ENCODE measurements at places on chromosomes 5 and 9.

- no peak for DNase-seq
Observed at GRCh38 chr5:107359916-107360234, 310.9 kb downstream of the EFNA5 start.

DNA sequence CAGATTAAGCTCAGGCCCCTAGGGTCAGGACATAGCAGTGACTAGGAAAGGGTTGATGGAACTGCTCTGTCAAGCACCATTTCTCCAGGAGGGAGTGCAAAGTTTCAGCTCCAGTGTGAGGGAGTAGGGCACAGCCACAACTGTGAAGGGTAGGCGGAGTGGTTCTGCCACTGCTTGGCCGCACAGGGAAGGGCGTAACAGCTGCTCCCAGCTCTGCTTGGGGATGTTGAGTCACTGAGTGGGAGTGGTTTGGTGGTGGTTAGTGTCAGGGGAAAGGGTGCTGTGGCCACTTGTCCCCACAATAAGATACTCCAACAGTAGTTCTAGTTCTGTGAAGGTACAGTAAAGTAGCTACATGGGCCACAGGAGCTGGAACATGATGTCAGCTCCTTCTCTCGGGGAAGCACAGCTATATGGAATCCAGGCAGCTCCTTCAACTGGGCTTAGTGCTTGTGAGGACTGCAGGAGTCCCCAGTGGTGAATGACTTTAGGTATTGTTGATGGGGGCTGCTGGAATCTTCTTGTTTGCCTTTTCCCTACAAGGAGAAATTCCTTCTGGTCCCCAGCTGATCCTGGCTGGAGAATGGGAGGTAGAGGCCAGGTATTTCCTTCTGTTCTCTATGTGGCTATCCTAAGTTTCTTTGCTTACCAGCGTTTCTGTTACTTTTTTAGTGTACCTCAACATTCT is 314.5 kb downstream of the SPATA31D1 start:
- DNase-seq, result no peak

- no peak for DNase-seq
Observed at GRCh38 chr9:92275541-92275940, 18.0 kb downstream of the IARS1 start.

GRCh38 chr9:127844821-127845359 is 9.6 kb downstream of the ENG start:
- DNase-seq, result no peak

GRCh38 chr9:2359891-2360471 is 261.6 kb upstream of the VLDLR start:
- no peak for DNase-seq

DNA sequence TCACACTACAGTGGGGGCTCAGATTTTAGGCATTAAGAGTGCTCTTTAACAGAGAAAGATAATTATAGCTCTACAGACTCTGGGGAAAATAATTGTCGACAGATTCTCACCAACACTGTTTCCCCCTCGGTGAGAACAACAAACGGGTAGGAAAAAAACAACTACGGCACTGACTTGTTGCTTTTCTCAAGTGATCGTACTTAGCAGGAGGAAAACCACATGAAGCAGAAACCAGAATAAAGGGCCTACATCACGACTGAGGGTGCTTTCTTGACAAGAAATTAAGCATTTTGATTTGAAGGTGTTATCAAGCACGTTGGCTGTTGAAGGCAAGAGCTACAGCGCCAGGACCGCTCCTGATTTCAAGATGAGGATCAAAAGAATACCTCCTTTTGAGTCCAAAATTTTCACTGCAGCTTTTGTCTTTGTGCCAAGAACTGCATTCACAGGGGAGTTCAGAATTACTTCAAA is 27.2 kb upstream of the CER1 start:
- DNase-seq, result no peak

DNA sequence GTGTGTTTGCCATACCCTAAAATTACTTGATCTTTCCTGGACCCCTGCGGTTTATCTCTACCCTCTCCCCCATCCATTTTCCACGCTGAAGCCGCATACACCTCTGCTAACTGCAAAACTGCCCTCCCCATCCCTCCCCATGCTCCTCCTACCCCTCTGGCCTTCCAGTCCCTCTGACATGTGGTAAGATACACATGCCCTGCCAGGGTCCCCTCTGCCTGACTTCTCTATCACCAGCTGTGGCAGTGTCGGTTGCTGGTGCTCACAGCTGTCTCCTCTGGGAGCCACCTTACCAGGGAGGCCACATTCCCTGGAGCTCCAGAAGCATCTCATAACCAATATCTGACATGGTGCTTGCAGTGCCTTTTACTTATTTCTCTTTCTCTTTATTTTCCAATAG is 58.9 kb upstream of the COL15A1 start:
- DNase-seq, result no peak

DNA sequence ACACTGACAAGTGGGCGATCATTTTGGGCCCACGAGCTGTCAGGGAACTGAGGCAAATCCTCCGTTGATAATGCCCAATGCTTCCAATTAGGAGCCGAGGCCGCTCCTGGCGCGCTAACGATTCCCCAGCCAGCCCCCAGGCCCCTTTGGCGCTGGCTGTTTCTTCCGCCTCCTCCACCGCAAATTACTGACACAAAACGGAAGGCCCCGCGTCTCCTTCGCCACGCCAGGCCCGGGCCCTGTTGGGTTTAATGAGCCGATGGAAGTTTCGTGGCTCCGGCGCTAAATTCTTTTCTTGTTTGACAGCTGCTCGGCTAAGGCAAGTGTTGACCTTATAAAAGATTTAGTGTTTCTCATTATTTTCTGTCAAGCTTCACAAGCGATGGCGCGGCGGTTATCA is 25.7 kb upstream of the BARHL1 start:
- no peak for DNase-seq

GRCh38 chr9:126706698-126707053 is 92.9 kb downstream of the LMX1B start:
- no peak for DNase-seq

GRCh38 chr9:136207616-136208015 is 2.7 kb upstream of the LHX3 start:
- no peak for DNase-seq

DNA sequence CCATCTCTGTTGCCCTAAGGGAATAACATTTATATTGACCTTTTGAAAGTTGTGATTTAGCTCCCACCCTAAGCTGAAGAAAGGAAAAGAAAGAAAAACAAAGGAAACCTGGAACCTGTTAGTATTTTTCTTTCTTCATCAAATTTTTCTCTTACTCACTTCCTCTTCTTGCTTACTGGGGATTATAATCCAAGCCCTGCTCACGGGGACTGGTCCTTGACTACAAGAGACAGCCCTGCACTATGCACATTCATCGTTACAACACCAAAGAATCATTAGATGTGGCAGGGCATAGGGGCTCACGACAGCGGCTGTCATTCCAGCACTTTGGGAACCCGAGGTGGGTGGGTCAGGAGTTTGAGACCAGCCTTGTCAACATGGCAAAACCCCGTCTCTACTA is 37.8 kb upstream of the LPAR1 start:
- no peak for DNase-seq

GRCh38 chr5:73514418-73514817 is 16.2 kb downstream of the BTF3 start:
- DNase-seq, result no peak

DNA sequence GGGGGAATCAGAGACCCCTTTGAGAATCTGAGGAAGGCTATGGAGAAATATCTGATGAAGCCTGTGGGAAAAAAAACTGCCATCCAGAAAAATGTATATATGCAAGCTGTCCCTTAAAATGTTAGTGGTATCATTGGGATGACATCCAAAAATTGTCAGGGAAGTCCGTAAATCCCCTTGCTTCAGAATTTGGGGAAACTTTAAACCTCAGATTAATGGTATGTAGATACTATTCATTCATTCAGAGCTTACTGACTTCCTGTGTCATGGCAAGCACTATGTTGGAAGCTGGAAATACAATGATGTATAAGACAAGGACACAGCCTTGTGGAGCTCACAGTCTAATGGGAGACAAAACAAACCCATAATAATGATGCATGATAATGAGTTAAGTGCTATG is 10.9 kb upstream of the MOB3B start:
- no peak for DNase-seq

DNA sequence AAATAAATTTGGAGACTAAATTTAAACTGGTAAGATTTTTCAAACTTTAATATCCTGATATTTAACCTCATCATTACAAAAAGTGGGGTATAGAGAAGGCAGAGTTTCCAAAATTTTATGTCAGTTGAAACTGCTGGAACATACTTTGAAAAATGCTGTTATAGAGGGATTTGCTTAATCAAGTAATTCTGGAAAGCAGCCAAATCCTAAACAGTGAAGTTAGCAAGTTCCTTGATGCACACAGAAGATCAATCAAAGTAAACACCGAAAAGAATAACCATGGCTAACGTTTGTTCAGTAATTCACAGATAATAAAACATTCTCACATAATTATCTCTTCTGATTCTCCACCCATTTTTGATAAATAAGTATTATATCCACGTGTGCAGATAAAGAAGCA is 8.1 kb upstream of the PRR16 start:
- no peak for DNase-seq

DNA sequence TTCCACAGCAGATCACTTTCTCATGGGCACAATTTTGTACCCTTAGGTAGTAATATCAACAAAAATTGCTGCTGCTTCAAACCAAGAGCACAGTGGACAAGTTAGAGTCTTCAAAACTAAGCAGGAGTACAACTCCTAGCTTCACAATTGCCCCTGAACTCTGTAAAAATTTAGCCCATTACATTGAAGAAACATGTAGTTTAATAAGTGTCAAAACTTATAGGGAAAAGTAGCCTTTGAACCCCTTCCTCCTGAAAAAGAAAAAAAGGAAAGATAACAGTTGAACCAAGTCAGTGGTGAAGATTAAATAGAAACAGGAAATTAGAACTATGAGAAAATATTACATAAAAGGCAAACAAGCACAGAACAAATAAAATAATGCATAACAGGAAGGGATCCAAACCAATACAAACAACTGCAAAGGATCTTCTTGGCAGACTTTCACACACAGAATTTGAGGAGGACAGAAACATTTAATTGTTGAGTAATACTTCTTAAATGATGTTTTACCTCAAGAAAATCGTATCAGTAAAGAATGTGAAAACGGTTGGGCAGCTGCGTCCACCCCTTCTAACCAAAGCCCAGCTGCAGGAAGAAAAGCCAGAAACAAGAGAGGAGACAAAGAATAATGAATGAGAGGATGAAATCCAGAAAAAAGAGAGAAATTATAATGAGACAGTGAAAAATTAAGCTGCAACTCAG is 636.0 kb downstream of the NR2F1-AS1 start:
- DNase-seq, result no peak

- no peak for DNase-seq
Observed at GRCh38 chr5:73814233-73814846, 188.3 kb downstream of the ARHGEF28 start.

DNA sequence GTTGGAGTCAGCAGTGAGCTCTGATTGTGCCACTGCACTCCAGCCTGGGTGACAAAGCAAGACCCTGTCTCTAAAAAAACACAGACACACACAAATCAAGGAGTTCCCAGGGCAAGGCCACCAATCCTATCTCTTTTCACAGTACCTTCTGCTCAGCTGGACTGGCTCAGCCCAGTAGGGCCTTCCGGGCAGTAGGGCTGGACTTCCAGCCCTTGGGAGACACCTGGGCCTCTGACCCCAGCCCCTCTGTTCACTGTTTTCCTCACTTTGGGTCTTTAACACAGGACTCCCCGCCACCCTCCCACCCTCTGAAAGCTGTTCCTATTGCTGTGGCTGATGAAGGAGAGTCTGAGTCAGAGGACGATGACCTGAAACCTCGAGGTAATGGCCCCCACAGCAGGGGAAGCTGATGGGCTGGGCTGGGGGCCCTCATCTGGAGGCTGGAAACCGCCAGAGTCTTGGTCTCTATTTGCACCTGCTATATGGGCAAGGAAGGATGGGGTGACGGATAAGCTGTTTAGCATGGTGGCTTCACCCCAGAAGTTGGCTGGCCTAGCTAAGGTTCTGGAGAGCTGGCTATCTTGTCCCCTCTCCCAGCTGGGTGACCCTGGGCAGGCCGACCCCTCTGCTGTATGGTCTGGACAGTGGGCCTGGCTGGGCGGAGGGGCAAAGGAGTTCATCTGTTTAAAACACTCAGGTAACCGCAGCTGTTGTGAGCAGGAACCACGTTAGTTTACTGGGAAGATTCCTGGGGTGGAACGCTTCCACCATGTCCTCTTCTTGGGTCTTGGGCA is 25.6 kb downstream of the USP20 start:
- DNase-seq, result no peak

GRCh38 chr9:116270546-116270945 is 117.0 kb downstream of the PAPPA start:
- DNase-seq, result no peak

- DNase-seq, result no peak
Observed at GRCh38 chr5:10866913-10867312, 105.9 kb upstream of the DAP start.

GRCh38 chr5:1130218-1130946 is 18.5 kb upstream of the SLC12A7 start:
- no peak for DNase-seq

All from germinal center (tissue), 1 donor.